ENCODE measurements at places on chromosomes 5 and 9.

GRCh38 chr5:154813736-154814135 is 36.7 kb downstream of the FAXDC2 start:
- no peak for DNase-seq

DNA sequence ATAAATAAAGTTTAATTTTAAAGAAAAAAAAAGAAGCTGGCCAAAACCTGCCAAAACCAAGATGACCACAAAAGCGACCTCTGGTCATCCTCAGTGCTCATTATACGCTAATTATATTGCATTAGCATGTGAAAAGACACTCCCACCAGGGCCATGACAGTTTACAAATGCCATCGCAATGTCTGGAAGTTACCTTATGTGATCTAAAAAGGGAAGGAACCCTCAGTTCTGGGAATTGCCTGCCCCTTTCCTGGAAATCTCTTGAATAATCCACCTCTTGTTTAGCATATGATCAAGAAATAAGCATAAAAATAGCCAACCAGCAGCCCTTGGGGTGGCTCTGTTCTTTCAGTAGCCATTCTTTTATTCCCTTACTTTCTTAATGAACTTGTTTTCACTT is 178.3 kb upstream of the MAP1B start:
- no peak for DNase-seq

- DNase-seq, result no peak
These were observed 130.5 kb downstream of the ST8SIA4 start for GRCh38 chr5:100772548-100772947.

DNA sequence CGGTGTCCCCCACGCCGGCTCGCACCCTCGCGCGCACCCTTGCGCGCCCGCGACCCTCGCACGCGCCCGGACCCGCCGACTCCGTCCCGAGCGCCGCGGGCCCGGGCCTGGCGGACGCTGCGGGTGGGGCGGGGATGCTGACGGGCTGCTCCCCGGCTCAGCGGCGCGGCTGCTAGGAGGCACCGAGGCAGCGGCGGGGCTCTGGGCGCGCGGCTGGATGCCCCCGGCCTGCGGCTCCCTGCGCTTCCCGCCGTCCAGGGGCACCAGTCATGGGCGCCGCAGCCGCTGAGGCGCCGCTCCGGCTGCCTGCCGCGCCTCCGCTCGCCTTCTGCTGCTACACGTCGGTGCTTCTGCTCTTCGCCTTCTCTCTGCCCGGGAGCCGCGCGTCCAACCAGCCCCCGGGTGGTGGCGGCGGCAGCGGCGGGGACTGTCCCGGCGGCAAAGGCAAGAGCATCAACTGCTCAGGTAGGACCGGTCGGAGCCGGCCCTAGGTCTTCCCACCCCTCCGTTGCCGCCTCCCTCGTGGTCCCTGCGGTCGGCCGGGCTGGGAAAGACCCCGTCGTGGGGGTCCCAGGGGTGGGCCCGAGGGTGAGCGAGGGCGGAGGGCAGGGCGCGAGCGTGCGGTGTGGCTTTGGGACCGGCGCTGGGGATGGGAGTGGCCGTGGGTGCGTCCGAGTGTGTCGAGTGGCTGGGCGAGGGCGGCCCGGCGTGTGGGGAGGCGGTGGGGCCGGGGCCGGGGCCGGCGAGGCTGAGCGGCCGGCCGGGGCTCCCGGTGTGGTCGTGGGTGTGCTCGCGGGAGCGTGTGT is 530 bp downstream of the TMEFF1 start:
- DNase-seq, result peak; percentile 69

DNA sequence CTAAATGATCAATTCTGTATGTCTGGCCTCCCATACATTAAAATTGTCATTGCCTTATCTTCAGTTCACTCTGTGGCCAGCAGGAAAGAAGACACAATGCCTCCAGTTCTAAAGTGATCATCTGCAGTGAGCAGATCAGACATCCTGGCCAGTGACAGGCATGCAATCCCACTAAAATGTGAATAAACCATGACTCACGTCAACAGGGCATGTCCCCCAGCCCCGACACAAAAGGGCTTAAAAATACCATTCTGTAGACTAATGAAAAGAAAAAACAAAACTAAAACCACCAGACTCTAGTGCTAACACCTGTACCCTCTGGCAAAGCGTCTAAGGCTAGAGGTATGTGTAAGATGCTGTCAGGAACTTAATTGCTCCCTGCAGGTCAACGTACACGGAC is 38.5 kb downstream of the DDX31 start:
- DNase-seq, result no peak

- DNase-seq, result no peak
These were observed 88.2 kb downstream of the LIFR start for GRCh38 chr5:38468202-38468673.

DNA sequence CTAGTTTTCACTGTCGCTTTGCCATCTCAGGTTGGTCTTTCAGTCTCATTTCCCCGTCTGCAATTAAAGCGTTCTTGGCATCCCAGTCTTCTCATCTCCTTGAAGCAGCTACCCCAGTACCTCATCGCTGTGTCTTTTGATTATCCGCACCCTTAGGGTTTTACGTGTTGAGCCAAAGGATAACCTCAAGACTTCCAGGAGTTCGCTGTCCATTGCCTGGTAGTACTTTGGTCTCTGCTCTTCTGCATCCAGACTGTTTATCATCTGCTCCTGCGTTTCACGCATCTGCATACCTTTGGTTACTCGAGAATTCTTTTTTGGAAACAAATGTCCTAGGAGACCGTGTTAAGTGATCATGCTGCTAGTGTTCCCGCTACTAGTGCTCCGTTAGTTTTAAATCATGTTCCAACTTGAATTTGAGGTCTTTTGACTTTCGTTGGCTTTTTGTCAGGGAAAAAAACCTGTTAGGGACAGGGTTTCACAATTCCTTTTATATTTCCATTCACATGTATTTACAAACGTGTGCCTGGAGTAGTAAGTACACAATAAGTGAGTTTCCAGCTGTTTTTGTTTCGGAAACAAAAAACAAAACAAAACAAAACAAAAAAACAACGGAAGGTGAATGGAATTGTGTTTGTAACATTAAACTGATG is 888 bp downstream of the RABGAP1 start:
- no peak for DNase-seq

DNA sequence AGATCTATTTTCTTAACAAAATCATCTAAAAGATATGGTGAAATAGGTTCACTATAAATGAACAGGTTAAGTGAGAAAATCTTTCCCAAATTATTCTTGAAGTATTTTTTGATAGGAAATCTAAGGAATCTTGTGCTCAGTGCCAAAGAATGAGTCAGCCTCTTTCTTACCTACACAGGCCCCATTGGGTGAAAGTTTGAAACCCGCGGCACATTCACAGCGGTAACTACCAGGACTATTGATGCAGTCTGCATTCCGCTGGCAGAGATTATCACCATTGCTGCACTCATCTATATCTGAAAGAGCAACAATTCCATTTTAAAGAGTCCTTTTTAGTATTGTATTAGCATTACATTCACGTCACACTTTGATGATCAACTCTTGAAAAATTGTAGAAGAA is 221.8 kb downstream of the SLC12A2 start:
- no peak for DNase-seq

- DNase-seq, result no peak
These were observed 43.5 kb upstream of the KCNMB1 start for GRCh38 chr5:170432669-170433068.

DNA sequence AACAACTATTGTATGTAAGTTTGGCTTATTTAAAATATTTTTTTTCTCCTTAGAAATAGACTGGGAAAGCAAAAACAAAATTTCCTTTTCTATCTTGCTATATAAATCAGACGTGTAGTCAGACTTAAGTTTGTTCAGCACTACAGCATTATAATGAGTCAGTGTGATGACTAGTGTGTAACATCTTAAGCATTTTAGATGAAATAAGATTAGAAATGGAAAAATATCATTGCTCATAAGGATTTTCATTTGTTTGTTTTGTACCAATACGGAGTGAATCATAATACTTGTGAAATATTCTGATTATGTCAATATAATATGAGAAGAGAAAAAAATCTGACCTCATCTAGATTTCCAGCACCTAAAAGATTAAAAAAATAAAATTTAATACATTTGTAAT is 64.7 kb upstream of the RICTOR start:
- DNase-seq, result no peak

GRCh38 chr5:44884036-44884435 is 75.3 kb downstream of the MRPS30 start:
- no peak for DNase-seq

DNA sequence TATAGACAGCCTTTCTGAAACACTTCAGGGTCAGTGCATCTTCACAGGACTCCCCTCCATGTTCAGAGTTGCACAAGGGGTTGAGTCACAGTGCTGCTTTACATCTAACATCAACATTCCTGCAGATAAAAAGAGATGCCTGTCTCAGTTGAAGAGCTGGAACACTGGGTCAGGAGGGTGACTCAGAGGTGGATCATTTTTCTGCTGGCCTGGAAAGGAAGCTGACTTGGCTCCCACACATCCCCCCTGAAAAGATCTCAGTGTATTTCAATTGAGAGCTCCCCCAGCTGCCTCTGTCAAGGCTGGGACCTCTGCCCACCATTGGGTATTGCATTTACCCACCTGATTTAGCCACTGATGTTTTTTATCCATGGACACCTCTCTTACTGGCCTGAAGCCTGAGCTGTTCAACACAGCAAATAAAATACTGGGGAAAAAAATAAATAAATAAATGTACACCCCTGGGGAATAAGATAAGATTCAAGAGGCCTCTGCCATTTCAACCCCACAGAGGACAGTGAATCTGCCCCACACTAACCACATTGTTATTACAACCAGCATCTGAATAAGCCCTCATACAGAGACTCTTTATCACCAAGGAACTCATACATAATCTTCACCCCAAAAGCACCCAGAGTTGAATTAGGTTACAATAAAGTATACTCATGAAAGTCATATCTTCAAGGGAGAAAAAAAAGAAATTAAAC is 716.4 kb downstream of the SEMA5A start:
- DNase-seq, result no peak

DNA sequence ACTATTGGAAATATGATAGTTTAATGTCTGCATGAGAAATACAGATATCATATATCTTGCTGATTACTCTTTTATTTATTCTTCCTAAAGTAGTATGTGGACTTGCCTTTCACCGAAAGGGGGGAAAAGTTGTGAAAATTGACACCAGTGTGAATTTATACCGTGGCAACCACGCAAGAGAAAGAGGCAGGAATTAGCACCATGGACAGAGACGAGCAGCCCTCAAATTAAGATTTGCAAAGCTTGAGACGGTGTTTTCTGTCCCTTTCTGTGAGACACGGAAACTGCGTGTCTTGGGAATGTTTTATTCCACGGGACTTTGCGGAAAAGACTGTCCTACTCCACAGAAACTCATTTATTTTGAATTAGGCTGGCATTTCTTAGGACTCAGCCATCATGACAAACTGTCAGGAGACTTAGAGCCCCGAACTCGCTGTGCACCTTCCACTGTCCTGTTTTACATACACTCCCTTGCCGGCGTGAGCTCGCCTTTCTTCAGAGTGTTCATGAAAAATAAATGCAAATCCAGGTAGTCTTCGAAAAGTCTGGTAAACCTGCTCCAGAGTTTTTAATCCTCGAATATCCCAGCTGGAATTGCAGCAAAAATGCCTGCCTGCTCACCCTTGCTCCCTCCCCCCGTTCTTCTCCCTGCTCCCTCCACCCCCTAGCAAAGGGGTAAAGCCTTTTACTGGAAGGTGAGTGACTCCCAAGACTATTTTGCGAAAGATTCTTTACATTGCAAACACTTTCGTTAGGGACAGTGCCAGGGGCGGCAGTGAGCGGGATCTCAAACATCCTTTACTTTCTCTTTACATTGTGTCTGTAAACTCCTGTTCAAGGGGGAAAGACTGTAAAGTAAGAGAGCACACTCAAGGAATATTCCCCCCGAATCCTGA is 3.8 kb upstream of the ELAVL2 start:
- no peak for DNase-seq

GRCh38 chr5:138083702-138084101 is at the start of gene WNT8A:
Gene WNT8A (plus strand): TSS chr5:138084033. CDS start chr5:138084128, 95 bp downstream.
- DNase-seq, result no peak

DNA sequence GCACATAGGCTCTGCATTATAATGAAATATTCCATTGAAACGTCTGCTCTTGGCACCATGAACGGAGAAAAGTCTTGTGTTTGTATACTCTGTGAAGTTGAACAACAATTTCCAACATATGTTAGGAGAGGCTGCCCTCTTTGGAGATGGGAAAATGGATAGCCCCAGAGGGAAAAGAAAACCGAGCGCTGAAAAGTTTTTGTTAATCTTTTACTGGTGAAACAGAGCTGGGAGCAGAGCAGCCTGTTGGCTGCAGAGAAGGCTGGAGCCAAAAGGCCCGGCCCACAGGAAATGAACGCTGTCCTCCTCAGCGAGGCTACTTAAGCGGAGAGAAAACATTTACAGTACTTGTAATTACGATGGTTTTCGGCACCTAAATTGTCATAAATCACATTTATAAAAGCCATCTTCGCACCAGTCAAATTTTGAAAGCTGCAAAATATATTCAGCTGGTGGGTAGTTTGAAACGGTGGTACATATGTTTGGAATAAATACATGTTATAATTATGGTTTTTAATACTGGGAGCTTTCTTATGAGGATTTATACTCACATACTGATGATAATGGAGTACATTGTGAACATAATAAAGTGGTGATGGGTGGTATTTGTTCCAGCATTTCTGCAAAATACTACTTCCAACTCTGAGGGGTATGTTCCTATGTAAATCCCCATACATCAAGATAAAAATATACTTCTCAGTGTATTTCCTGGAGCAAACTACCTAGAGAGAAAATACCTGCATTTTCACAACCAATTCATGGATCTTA is 129.6 kb upstream of the CNTLN start:
- no peak for DNase-seq

DNA sequence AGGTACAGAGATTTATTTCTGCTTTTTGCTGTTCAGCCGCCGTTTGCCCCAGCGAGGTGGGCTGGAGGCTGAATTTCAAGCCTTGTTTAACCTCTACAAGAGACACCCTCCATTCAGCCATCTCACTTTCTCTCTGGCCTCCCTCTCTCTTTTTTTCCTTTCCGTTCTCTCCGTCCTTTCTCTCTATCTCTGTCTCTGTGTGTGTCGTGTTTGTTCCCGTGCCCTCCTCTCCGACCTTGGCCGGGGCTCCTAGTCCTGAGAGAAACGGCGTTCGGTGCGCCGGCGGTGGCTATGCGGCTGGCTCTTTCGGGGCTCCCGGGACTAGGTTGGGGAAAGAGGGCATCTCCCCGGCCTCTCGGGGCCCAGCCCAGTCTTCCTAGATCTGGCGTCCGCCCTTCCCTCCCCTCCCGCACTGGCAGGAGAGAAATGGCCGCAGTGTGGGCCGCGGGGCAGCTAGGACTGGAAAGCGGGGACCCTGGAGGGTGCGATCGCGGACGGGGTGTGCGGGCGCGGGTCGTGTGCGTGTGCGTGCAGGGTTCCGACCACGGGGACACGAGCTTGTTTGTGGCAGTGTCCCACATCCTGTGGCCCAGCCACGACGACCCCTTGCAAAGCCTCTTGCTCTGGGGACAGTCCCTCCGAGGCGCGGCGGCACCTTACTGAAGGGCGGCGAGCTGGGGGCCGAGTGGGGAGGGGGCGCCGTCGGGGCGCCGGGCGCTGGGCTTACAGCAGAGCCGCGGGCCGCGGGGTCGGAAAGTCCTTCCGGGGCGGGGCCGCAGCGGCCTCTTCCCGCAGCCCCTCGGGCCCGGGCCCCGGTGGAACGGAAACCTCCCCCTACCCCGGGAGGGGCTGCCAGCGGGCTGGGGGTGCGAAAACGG is 5.7 kb downstream of the LHX2 start:
- no peak for DNase-seq

GRCh38 chr5:82074950-82075349 is 103.1 kb downstream of the ATG10 start:
- no peak for DNase-seq
